ENCODE measurements at places on chromosomes 7 and 10. TPM values are rescaled to one million over a fixed set of nuclear protein-coding genes. Genes with fewer than 3 reads are reported as not detected.

DNA sequence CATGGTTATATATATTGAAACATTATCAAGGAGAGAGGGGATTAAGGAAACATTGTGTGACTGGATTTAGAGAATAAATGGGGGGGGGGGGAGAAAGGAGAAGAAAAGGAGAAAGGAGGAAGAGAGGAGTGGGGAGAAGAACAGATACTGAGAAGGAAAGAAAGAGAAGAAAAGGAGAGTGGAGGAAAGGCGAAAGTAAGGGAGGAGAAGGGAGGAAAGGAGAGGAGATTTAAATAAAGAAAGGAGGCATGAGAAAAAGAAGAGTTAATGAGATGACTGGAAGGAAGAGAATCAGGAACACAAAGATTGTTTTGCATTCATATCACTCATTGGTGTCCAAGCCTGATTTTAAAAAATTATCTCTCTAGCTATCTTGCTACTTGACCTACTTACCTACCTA lies 16.1 kb upstream of the TSPAN12 start:
- no peak for DNase-seq

GRCh38 chr10:112580267-112580666 lies 133.3 kb downstream of the VTI1A start:
- DNase-seq, result no peak

VSTM2A gene
- not detected for total RNA-seq

GRCh38 chr7:137080516-137081203 lies 212.2 kb downstream of the CHRM2 start:
- no peak for DNase-seq

GRCh38 chr7:94530109-94530508 lies 20.5 kb downstream of the CASD1 start:
- DNase-seq, result no peak

KIF20B gene
- 6.2 TPM for total RNA-seq

DNA sequence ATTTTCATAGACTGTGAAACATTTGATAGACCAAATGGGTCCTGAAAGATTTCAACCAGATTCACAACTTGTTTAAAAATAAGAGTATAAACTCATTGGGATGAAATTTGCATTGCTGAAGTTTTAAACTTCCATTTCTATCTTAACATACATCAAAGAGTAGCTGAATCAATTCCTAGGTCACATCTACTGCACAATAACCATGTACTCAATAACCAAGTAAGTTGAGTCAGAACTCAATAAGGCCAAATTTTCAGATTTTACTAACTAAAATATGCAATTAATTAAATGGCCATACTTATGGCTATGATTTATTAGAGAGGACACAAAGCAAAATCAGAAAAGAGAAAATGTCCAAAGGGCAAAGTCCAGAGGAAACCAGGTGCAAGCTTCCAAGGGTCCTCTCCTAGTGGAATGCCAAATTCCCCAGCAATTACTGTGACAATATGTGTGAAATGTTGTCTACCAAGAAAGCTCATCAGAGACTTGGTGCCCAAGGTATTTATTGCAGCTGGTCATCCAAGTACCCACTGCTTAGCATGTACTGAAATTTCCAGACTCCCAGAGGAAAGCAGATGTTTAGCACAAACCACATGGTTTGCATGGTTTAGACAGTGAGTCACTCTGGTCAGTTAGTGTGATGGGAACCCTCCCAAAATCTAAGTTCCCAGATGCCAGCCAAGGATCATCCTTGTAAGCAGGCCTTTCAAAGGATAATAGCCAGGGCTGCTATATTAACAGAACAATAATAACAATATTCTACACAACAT lies 238.9 kb downstream of the IPMK start:
- DNase-seq, result no peak

GRCh38 chr10:101513733-101514132 lies 74.3 kb downstream of the POLL start:
- DNase-seq, result no peak

H2BK1 gene
- not detected for total RNA-seq

DNA sequence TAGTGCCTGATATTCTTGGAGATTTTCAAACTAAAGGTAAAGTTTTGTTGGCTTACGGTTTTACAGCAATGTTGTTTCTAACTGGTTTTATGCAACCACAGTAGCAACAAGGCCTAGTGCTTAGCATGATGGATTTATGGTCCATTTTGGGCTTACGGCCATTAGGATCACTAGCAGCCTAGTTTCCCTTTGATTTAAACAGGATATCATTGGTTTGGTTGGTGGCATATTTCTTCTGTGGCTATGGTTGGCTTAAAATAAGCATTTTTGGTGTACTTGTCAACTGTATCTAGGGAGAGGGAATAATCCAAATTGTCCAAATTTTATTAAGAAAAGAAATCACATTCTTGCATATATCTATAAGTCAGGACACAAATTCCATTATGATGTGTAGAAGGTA lies 194.0 kb downstream of the HDAC9 start:
- DNase-seq, result no peak

ATP5F1C gene
- 279 TPM for total RNA-seq

DNA sequence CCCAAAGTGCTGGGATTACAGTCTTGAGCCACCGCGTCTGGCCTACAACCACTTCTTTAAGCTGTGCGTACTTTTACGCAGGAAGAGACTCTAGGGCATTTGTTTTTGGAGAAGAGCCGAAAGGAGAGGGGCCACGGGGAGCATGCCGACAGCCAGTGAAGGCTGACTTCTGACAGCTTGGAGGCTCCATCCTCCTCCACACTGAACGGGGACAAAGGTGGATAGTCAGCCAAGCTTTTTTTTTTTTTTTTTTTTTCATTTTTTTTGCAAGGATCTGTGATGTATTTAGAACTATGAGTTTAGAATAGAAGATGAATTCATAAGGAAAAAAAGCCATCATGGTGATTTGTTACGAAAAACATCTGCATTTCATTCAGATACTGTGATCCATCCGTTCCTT lies 221.7 kb downstream of the ARHGAP21 start:
- no peak for DNase-seq

GRCh38 chr10:114408112-114408967 lies 4.0 kb upstream of the AFAP1L2 start:
- peak; percentile 73 for DNase-seq

GRCh38 chr10:17735166-17735941 lies 16.6 kb upstream of the TMEM236 start:
- DNase-seq, result no peak

GRCh38 chr7:114086914-114087652 lies 168.3 kb upstream of the PPP1R3A start:
- peak; percentile 56 for DNase-seq

SHH gene
- total RNA-seq, result not detected

OR6B1 gene
- total RNA-seq, result not detected

- DNase-seq, result no peak
Observed at GRCh38 chr10:21265622-21266021, 259.9 kb downstream of the SKIDA1 start.

GRCh38 chr7:133398506-133398905 lies 145.6 kb downstream of the EXOC4 start:
- DNase-seq, result no peak

- DNase-seq, result no peak
Observed at GRCh38 chr10:101573885-101574753, 13.9 kb downstream of the POLL start.

- DNase-seq, result no peak
Observed at GRCh38 chr7:157402388-157402703, 65.5 kb downstream of the DNAJB6 start.

- peak; percentile 59 for DNase-seq
Observed at GRCh38 chr7:24885305-24885704, 94.7 kb downstream of the OSBPL3 start.

- DNase-seq, result no peak
Observed at GRCh38 chr10:128230401-128230800, 104.2 kb upstream of the MKI67 start.

DNA sequence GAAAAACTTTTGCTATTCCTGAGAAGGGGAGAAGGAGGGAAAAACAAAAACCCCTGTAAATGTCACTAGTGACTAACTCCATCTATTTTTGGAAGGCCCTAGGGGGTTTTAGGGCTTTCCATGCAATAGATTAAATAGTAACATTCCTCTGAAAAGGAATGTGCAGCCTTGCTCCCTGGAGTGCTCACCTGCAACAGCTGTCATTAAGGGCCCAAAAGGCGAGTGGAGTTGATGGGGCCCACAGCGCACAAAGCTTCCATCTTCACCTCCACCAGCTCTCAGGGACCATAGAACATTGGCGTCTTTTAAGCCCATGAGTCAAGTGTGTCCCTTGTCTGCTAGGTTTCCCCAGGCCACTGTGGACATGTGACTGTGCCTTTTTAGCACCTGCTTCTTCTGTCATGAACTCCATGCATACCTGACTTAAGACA lies 58.0 kb upstream of the IL6 start:
- DNase-seq, result no peak

DNA sequence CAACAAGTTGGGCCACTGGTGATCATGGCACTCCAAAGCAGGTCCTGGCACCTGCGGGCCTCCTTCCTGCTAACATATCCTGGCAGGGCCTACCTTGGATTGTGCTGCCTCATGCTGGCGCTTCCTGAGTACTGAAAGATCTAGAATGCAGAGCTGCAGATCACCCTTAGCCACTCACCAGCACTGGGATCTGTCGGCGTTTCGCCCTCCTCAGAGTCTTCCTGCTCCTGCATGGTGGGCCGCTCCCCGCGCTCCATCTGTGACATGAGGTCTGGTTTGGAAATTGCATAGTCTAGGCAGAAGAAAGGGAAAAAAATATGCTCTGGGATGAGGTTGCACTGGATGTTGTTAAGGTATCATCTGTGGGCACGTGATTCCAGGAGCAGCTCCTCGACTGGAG lies 10.0 kb downstream of the ZNF777 start:
- DNase-seq, result no peak

DNA sequence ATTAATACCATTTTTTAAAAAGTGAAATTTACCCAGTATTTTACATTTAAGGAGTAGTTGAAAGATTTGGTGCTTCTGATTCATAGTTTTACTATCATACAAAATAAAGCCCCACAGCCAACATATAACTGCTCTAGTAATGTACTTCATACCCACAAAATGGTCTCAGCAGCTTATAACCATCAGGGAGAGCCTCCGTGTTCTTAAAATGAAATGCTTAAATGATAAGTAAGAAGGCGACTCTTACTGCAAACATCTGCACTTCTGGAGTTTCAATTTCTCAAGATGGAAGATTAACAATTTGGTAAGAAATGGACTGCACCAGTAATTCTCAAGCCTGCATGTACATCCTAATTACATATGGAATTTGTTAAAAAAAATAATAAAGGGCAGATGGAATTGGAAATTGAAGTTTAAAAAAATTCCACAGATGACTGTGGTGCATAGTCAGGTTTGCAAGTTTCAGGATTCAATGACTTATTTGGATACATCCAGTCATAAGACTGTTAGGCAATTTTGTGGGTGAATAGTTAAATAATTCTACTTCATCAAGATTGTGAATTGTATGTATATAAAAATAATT lies 461.0 kb downstream of the KIF20B start:
- DNase-seq, result no peak

SRRT gene
- 91.9 TPM for total RNA-seq

DNA sequence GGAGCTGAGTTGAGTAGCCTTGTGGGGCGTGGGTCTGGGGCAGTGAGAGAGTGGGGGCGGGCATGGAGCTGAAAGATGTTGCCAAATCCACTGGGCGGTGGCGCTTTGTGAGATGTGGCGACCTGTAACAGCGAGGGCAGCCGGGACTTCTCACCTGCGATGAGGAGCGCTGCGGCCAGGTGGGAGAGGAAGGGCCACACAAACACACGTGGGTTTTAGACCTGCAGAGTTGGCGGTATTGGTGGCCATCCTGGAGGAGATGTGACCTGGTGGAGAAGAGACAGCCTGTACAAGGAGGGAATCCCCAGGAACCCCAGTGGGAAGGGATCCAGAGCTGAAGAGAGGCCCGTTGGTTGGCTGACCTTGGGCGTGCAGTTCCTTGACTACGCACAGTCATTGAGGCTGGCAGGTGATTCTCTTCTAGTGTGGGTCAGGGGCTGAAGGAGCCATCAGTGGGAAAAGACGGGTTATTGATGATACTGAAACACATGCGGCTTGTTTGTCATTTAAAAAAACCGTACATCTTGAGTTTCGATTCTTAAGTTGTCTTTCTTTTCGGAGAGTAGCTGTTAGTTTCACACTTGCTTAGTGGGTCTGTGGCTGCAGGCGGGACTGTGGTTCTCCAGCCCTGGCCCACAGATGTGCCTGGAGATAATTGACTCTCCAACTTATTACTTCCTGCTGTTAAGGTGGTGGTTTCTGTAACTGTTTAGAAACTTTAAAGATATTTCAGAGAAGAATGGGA lies 2.4 kb downstream of the CHST12 start:
- no peak for DNase-seq

DNA sequence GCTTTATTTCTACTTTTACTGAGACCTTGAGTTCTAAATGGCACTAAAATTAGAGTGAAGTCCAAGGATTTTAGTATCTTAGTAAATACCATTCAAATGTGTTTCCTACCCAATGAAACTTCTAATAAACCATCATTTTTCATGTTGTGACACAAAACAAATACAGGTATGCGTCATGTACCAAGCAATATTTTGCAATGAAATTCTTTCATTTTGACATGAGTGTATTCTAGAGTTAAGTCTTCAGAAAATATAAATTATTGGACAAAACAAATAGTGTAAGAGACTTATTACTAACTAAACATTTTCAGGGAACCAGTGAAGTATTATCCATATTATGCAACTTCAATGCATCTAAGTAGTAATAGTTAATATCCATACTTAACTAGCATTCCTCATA lies 16.5 kb downstream of the HGF start:
- no peak for DNase-seq

TSPAN33 gene
- total RNA-seq, result 20.4 TPM

GRCh38 chr10:84548869-84549268 lies 220.5 kb downstream of the CCSER2 start:
- no peak for DNase-seq

All from thyroid gland (tissue), 4 donors.